ENCODE measurements at places on chromosomes 1 and 21. TPM values are rescaled to one million over a fixed set of nuclear protein-coding genes. Genes with fewer than 3 reads are reported as not detected.
A peak's percentile ranks its signal among the peaks of the same experiment; 100 is the strongest.

Gene LCE2A
- total RNA-seq = not detected

Gene S100A8
- 291 TPM for total RNA-seq

Gene METTL13
- total RNA-seq = 21.7 TPM

Gene KLF17
- not detected for total RNA-seq

Gene GPR89B
- 30.9 TPM for total RNA-seq

Gene TCP10L
- total RNA-seq = 1.0 TPM

Gene CELA2B
- total RNA-seq = 0.28 TPM

Gene CD247
- 252 TPM for total RNA-seq

- peak overlapping the region; percentile 94 for H3K4me3 ChIP-seq
- H3K36me3 ChIP-seq = no peaks in the 10 kb centered on the region
- no peak for DNase-seq
- no peaks in the 10 kb centered on the region for H3K27me3 ChIP-seq
- peak overlapping the region; percentile 58 for H3K27ac ChIP-seq
Measured at GRCh38 chr1:27235827-27236226, 1.4 kb downstream of the WDTC1 start.

DNA sequence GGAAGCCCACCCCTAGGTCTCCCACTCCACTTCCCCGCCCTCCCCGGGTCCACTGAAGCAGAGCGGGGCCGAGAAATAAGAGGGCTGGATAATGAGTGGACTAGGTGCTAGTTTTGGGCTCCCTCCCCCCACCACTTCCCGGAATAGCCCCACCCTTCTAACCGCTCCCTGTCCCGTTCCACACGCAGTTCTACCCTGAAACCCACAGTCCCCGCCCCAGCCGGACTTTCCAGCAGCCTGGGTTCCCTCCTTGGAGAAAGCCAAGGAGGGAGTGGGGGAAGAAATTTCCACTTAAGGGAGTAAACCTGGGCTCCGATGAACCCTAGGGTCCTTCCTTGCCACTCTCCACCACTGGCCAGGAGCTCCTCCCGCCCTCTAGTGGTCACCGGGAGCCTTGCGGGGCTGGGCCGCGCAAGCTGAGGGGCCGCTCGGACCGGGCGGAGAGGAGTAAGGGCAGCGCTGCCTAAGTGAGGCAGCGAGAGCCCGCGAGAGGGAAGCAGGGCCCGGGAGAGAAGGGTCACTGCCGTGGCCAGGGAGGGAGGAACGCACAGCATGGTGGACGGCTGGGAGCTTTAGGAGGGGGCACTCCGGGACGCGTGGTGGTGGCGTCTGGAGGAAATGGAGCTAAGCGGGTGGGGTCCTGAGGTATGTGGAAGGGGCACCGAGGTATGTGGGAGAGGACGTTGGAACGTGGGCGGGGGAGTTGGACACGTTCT, 14.3 kb downstream of the THBS3 start:
- peak overlapping the region; percentile 41 for H3K27ac ChIP-seq
- no peak for DNase-seq
- H3K4me1 ChIP-seq = peaks cover 20% of the 10 kb centered on the region
- H3K36me3 ChIP-seq = no peaks in the 10 kb centered on the region
- H3K27me3 ChIP-seq = peaks cover 21% of the 10 kb centered on the region

DNA sequence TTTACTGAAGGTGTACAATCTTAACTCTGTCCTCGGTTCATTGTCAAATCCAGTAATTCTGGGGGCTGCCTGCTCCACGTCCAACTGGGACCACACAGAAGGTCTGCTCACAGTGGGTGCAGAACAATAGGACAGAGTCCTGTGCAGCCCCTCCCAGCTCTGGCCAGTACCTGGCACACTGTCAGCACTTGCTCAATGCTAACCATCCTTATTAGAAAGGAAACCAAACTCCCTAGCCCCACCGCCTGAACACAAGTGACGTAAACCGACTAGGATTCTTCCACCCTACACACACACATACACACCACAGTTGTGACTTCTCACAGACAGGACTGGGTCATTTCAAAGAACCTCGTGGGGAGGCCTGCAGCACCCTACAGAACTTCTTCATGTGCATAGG, 5.2 kb downstream of the BCAR3 start:
- no peaks in the 10 kb centered on the region for H3K4me1 ChIP-seq
- no peak overlapping the region for H3K4me3 ChIP-seq
- no peaks in the 10 kb centered on the region for H3K36me3 ChIP-seq
- H3K27ac ChIP-seq = no peak overlapping the region
- DNase-seq = no peak

- H3K4me3 ChIP-seq = no peak overlapping the region
- no peaks in the 10 kb centered on the region for H3K27me3 ChIP-seq
- no peak for DNase-seq
- no peaks in the 10 kb centered on the region for H3K36me3 ChIP-seq
Measured at GRCh38 chr1:223212441-223212840, 69.4 kb upstream of the TLR5 start.

DNA sequence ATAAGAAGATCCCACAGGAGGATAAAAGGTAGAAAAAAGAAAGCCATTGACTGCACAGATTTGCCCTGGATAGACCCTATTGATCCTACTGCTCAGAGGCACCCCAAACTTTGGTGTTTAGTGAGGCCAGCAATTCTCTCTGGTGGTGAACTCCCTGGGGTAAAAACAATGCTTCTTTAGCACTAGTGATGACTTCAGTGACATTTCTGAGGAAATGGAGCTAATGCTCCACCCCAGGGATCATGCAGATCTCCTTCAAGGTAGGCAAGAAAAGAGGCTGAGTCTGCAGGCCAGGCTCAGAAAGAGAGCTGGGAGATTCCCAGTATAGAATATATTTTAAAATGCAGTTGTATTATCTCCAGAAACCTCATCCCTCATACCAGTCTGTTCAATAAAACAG, 140.3 kb downstream of the LMX1A start:
- no peaks in the 10 kb centered on the region for H3K36me3 ChIP-seq
- H3K4me3 ChIP-seq = no peak overlapping the region
- no peak for DNase-seq
- H3K27me3 ChIP-seq = no peaks in the 10 kb centered on the region

GRCh38 chr1:246210756-246211155, 296.3 kb downstream of the SMYD3 start:
- no peak overlapping the region for H3K4me3 ChIP-seq
- no peaks in the 10 kb centered on the region for H3K36me3 ChIP-seq
- no peaks in the 10 kb centered on the region for H3K4me1 ChIP-seq
- H3K27me3 ChIP-seq = no peaks in the 10 kb centered on the region
- no peak overlapping the region for H3K27ac ChIP-seq
- no peak for DNase-seq

DNA sequence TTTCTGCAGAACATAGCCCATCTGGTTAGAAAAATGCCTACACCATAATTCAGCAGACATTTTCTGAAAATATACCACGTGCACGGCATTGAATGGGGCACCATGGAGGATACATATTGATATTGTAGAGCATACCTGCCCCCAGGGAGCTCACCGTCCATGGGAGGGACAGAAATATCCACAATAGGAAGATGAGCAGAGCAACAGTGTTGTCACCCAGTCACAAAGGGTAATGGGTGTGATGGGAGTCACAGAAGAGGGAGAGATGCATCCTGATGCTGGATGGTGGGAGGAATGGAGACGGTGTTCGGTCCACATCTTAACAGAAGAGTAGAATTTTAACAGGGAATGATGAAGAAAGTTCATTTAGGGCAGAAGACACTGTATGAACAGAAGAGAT, 51.4 kb downstream of the ATP1A1 start:
- DNase-seq = no peak
- H3K4me3 ChIP-seq = no peak overlapping the region
- no peak overlapping the region for H3K27ac ChIP-seq
- no peaks in the 10 kb centered on the region for H3K27me3 ChIP-seq
- H3K4me1 ChIP-seq = peaks cover 3% of the 10 kb centered on the region

DNA sequence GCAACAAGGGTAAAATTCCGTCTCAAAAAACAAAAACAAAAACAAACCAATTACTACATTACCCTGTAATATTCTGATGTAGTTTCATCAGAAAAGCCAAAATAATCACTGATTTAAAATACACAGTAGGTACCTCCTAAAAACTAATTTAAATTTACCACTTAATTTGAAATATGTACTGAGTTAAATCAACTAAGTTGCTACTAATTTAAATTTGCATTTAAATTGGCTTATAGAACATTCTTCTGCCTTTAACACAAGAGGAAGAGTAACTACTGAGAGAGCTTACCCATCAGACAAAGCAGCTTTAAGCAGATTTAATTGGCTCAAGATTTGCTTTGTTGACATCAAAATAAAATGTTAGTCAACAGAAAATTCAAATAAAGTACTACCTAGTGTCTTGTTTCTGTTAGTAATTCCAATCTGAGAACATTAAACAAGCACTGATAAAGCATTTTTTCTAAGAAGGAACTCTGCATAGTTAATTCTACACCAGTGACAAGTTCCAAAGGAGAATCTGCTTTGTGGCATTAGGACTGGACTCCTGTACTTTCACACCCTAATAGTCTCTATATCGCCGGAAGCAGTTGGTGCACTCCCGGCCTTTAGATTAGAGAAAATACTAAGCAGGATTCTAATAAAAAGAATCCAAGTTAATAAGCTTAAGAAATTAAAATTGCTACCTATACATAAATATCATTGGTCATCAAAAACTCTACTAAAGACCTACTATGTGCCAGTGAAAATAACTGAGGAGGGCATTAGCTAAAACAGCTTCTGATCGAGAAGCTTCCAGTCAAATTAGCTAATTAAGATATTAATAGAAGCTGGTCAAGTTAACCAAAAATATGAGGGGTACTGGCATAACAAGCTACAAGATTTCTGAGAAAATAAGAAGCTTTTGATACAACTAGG, 8.4 kb downstream of the LUZP1 start:
- H3K4me3 ChIP-seq = no peak overlapping the region
- no peaks in the 10 kb centered on the region for H3K27me3 ChIP-seq
- no peak for DNase-seq

DNA sequence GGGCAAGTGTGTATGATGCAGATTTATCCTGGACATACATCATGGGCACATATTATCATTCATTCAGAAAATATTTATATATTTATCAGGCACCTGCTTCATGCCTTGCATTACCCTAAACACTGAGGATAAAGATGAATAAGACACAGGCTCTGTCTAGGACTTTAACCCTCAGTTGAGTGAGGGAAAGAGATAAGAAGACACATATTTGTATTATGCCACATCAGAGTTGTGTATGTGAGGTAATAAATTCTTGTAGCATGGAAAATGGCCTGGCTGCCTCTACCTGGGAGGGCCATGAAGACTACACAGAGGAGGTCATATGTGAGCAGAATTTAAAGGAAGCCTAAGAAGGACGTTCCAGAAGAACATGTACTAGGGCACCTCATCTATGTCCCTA, 275.8 kb upstream of the ST6GALNAC5 start:
- H3K4me1 ChIP-seq = no peaks in the 10 kb centered on the region
- H3K27ac ChIP-seq = no peak overlapping the region
- no peaks in the 10 kb centered on the region for H3K27me3 ChIP-seq
- no peak for DNase-seq

DNA sequence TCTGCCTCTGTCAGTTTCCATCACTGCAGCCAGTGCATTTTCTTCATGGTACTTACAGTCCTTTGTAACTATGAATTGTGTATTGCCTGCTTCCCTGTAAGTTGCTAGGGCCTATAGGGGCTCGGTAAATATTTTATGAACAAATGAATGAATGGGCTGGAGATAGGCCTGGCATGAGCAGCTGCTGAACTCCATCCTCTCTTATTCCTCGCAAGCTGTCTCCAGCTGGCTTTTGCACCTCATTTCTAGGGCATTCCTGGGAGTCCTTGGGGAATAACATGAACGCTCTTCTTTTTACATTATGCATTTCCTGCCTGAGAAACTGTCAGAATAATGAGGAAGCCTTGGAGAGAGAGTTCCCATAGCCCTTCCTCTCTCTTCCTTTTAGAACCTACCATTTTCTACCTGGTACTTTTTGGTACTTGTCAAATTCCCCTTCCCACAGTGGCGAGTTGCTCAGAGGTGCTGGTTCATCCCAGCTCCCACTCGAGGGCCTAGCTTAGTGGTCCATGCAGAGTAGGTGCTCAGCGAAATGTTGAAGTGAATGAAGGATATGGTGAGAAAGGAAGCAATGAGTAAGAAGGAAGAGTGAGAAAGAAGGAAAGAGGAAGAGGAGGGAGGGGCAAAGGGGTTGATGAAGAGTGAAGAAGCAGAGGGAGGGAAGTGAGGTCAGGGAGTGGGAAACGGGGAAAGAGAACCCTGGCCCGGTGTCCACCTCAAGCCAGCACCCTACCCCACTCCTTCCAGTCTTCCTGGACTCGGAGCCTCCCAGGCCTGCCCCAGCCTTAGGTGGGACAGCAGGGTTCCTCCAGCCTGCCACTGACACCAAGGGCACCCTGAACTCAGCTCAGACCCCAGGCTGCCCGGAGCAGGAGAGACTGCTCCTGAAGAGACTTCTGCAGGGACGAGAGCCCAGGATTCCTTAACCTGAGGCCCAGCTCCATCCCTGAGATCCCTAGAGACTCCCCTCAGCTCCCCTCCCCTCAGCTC, 29.6 kb downstream of the KCNC4 start:
- no peak overlapping the region for H3K4me3 ChIP-seq
- no peak overlapping the region for H3K27ac ChIP-seq
- peaks cover 13% of the 10 kb centered on the region for H3K4me1 ChIP-seq
- H3K36me3 ChIP-seq = no peaks in the 10 kb centered on the region

- no peak for DNase-seq
- H3K4me3 ChIP-seq = no peak overlapping the region
- H3K27ac ChIP-seq = no peak overlapping the region
- H3K36me3 ChIP-seq = no peaks in the 10 kb centered on the region
- H3K27me3 ChIP-seq = no peaks in the 10 kb centered on the region
Measured at GRCh38 chr1:175462301-175463017, 269.9 kb upstream of the KIAA0040 start.

GRCh38 chr1:184285401-184286087, 101.3 kb upstream of the C1orf21 start:
- DNase-seq = no peak
- H3K27ac ChIP-seq = no peak overlapping the region
- H3K4me3 ChIP-seq = no peak overlapping the region

DNA sequence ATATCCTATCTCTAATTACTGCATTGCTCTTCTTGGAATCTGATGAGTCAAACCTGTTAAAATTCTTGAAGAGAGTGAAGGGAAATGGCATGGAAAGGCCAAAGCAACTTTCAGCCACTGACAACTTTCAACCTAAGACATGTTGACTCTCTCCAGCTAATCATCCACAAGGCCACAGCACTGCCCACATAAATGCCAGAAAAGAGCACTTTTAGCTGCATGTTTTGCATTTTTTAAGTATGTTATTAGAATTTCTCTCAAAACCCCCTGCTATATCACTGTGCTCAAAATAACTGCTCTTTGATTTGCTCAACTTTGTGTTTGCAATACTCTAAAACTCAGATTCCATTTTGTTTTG, 352.5 kb downstream of the ADGRL2 start:
- peaks cover 7% of the 10 kb centered on the region for H3K4me1 ChIP-seq
- no peaks in the 10 kb centered on the region for H3K36me3 ChIP-seq
- no peak for DNase-seq
- no peak overlapping the region for H3K27ac ChIP-seq
- H3K4me3 ChIP-seq = no peak overlapping the region
- H3K27me3 ChIP-seq = no peaks in the 10 kb centered on the region

- DNase-seq = no peak
- no peak overlapping the region for H3K4me3 ChIP-seq
- no peaks in the 10 kb centered on the region for H3K27me3 ChIP-seq
- H3K27ac ChIP-seq = no peak overlapping the region
- no peaks in the 10 kb centered on the region for H3K36me3 ChIP-seq
Measured at GRCh38 chr1:8711151-8711550, 106.3 kb downstream of the RERE start.

Measured in thymus (tissue), 14 donors.